Stimulated activated naive CD4-positive, alpha-beta T cell treated with Interleukin-2 at 50 U/mL for 16 hours (primary cell): ENCODE measurements at places on chromosomes 12 and 14.

DNA sequence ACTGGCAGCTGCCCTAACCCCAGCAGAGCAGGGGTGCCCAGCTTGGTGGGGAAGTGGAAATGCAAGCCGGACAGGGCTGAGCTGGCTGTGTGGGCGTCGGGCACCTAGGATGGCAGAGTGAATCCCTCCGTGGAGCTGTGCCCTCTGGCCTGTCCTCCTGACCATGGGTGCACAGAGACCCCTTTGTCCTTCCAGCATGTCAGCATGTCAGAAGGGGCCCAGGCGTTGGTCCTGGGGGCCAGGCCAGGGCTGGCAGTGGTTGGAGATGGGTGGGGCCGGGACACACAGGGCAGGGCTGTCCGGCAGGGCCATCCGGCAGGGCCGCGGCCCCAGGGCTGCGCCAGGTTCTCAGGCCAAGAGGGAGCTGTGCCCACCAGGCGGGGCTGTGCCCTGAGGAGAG is 8.8 kb upstream of the TEX22 start:
- no peak for DNase-seq

DNA sequence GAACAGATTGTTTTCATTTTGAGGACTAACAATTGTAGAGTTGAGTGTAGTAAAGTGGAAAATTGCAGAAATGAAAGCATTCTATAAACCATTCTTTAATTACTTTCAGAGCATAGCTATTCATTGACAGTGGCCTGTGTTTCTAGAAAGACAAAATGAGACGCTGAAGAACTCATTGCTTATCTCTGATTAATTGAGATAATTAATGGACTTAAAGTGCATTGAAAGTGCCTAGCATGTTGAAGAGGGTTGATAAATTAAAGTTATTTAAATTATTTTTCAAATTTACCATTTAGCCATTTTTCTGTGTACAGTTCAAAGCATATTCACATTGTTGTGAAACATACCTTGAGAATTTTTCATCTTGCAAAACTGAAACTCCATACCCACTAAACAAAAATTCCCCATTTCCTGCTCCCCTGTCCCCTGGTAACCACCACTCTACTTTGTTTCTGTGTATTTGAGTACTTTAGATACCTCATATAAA is 57.4 kb downstream of the DAAM1 start:
- no peak for DNase-seq

- no peak for DNase-seq
Measured at GRCh38 chr14:22780105-22780679, 13.7 kb downstream of the OXA1L start.

GRCh38 chr12:106197906-106198623 is 49.8 kb downstream of the CKAP4 start:
- no peak for DNase-seq

GRCh38 chr14:93566065-93566693 is 135.4 kb downstream of the UNC79 start:
- no peak for DNase-seq

- no peak for DNase-seq
Measured at GRCh38 chr12:131990066-131990979, 40.6 kb downstream of the EP400 start.

GRCh38 chr14:100407376-100408102 is 84.4 kb downstream of the SLC25A47 start:
- DNase-seq = no peak

DNA sequence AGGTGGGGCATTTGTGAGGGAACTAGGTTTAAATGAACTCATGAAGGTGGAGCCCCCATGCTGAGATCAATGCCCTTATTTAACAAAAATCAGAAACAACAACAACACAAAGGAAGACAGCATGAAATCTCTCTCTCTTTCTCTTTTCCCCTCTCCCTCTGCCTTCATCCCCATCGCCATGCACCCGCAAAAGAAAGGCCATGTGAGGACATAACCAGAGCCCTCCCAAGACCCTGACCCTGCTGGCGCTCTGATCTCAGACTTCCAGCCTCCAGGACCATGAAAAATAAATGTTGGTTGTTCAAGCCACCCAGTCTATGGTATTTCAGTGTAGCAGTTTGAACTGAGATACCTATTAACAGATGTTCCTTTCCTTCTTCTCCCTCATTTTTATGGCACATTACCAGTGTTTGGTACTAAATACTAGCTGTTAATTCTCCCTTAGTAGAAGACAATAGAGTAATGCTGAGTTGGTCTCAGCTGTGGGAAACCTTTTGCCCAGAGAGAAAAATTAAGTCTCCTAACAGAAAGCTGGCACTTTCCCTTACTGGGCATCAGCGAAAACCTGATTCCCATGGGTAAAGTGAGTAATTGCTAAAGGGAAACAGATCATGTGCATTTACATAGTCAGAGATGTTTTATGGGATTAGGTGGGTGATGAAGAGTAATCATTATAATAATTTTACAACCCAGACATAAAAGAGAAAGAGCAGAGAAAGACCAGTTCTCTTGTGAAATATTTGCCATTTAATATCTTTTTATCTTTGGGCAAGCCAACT is 264.0 kb upstream of the PLEKHG7 start:
- no peak for DNase-seq

DNA sequence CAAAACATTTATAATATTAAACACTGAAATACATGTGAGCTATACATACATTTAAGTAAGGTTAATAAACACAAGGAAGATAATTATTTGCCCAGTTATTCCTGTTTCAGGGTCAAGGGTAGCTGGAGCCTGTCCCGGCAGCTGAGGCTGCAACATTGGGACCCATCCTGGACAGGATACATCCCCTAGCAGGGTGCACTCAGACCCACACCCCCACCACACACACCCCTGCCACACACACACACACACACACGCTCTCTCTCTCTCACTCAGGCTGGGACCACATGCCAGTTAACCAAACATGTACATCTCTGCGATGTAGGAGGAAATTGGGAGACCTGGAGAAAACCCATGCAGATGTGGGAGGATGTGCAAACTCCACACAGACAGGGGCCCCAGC is 112.6 kb upstream of the TMCC3 start:
- no peak for DNase-seq

DNA sequence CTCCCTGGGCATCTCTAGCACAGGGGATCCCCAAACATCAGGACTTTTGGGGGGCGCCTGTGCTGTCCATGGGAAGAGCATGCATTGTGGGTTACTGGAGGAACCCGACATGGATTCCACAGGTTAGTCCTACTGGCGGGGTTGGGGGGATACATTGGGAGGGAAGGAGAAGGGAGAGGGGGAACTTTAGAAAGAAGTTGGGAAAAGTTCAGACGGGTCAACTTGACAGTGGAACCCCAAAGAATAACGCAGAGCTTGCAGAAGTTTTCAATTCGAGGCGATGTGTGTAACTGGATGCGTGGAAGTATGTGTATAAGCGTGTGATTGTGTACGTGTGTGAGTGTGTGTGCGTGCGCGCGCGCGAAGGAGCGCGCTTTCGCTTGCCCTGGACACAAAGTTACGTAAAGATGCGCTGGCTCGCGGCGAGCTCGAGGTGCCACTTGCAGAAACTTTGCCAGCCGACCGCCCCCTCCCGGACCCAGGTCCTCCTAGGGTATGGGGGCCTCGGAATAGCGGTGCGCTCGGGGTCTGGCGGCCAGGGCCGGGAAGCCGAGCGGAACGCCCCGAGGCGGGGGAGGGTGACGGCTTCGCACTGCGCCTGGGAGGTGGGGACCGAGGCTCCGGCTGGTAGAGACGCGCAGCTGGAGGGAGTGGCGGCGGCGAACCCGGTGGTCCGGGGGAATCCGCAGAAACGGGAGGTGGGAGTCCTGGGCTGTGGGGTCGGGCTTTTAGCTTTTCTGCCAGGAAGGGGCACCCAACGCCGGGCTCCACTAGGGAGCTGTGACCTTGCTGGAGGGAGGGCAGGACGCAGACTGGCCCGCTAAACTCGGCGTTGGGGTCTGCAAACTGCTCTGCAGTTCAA is 669 bp downstream of the RFX4 start:
- no peak for DNase-seq

GRCh38 chr12:86331012-86331411 is 74.8 kb upstream of the MGAT4C start:
- no peak for DNase-seq

- DNase-seq = no peak
Measured at GRCh38 chr14:43285575-43285974, 1221.5 kb downstream of the FSCB start.

DNA sequence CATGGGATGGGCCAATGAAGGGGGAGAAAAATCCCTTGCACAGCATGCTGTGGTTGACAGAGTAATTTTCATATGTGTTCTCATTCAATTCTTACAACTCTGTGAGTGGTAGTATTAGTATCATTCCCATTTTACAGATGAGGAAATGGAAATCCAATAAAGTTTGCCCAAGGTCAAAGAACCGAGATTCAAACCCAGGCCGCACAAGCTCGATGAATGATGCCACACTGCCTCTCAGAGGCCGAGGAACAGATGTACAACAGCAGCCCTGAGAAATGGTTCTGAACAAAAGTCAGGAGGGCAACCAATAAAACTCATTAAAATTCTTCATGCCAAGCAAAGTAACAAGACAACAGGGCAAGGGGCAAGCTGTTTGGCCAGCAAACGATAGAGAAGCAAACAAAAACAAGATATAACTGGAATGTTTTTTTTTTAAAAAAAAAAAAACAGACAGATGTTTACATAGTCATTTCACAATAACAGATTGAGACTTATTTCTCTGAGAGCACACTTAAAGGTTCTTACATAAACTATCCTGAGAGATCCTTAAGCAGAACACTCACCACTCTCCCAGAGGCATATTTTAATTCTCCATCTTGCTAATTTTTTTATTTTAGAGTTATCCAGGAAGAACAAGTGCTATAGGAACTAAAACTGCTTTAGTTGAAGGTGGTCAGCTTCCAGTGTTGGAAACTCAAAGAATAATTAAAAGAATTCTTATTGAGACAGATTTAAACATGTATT is 85.8 kb downstream of the EXOC5 start:
- DNase-seq = no peak

- DNase-seq = no peak
Measured at GRCh38 chr12:127277882-127278281, 989.1 kb upstream of the TMEM132C start.

- no peak for DNase-seq
Measured at GRCh38 chr12:78018171-78018910, 187.6 kb downstream of the NAV3 start.

GRCh38 chr12:17928708-17929366 is 161.2 kb downstream of the RERGL start:
- no peak for DNase-seq

- DNase-seq = no peak
Measured at GRCh38 chr12:30996752-30997151, 70.2 kb downstream of the TSPAN11 start.

- no peak for DNase-seq
Measured at GRCh38 chr12:49881415-49882247, 22.1 kb downstream of the FAIM2 start.

- DNase-seq = no peak
Measured at GRCh38 chr12:20492251-20492760, 124.0 kb downstream of the PDE3A start.

DNA sequence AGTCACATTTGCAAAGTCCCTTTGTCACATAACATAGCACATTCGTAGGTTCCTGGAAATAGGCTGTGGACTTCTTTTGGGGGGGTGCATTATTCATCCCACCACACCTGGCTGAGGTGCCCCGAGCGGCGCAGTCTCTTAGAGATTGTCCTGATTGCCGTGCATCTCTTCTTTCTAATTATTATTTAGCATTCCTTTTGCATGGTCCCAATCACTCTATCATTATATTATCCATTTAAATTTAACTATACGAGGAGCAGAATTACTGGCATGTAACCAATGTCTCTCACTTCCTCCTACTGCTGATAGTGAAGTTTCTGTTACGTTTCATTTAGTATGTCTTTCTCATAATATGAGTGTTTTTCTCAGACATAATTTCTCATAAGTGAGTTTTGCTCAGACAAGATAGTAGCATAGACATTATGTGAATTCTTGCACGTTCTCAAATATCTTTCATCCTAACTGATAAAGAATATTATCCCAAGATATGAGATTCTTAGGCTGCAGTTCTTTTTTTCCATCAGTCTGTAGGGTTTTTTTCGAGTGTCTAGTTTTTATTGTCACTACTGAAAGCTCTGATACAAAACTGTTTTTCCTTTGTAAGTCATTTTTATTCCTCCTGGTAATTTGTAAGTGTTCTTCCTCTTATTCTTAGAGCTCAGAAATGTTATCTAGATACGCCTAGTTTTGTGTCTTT is 444.3 kb downstream of the NELL2 start:
- no peak for DNase-seq

- no peak for DNase-seq
Measured at GRCh38 chr14:72118841-72119240, 186.6 kb downstream of the RGS6 start.

- no peak for DNase-seq
Measured at GRCh38 chr12:48525332-48525731, at the start of gene OR8S1. OR8S1 (plus strand) TSS chr12:48525632; CDS start chr12:48525632, 0 bp downstream.

GRCh38 chr14:20836668-20837338 is 34.2 kb upstream of the RNASE1 start:
- DNase-seq = no peak

DNA sequence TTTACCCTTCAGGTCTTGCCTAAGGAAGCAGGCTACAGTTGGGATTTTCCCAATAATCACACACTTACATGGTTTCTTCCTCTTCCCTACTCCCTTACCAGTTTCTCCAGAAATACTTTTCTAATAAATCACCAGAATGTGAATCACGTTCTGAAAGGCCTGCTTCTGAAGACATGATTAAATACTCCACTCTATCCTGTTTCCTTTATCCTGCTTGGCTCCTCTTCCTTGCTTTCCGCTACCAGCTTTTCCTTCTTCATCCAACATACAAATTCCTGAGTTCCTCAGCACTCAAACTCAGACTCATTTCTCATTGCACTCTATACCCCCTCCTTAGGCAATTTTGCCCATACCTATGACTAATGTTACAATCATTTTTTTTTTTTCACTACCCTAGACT is 118.3 kb downstream of the MGAT4C start:
- no peak for DNase-seq

DNA sequence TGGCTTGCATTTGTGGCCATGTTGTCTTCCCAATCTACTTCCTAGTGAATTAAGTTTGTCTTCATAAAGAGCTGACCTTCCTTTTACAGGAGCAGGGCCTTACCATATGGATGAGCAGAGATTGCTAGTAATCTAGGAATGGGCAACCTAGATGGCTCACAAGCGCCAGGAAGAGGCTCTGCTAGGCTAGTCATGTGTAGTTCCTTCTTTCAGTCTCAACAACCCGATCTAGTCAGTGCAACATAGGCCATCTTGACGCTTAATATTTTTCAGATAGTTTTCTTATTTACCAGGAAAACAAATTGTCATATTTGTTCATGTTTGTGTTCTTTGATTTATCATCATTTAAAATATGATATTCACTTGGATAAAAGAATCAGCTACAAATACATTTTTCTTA is 48.2 kb upstream of the TPH2 start:
- no peak for DNase-seq

GRCh38 chr12:38930990-38931389 is 25.6 kb upstream of the CPNE8 start:
- no peak for DNase-seq

- DNase-seq = peak; percentile 43
Measured at GRCh38 chr12:111438481-111438880, 32.8 kb downstream of the SH2B3 start.

DNA sequence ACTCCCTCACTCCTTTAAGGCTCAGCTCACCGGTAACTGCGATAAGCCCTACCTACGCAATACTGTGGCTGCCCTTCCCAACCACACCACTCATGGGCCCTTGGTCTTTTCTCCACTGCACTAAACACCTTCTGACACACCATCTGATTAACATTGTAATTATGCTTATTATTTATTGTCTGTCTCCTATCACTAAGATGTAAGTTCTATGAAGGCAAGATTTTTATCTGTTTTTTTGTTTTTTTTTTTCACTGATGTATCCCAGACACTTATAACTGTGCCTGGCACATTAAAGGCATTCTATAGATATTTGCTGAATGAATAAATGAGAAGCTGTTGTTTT is 34.2 kb upstream of the PYGL start:
- no peak for DNase-seq

GRCh38 chr12:69676257-69677012 is 22.7 kb downstream of the BEST3 start:
- DNase-seq = no peak
